ENCODE measurements at places on chromosomes 6 and 20.

DNA sequence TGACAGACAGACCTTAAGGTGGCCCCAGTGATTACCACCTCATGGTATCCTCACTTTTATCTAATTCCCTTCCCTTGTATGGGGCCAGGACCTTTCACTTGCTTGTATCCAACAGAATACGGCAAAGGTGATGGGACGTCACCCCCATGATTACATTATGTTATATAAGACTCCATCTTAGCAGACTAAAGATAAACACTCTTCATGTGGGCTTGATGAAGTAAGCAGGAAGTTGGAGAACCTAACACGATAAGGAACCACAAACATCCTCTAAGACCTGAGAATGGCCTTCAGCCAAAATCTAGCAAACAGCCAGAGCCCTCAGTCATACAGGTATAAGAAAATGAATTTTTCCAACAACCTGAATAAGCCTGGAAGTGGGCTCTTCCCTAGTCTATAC is 8.0 kb downstream of the SLC17A3 start:
- DNase-seq = no peak

GRCh38 chr6:142878407-142878806 is 66.6 kb downstream of the HIVEP2 start:
- DNase-seq = no peak

- no peak for DNase-seq
These were observed 29.2 kb upstream of the NOL4L start for GRCh38 chr20:32614303-32614702.

- peak; percentile 38 for DNase-seq
These were observed 40.6 kb downstream of the SH3BGRL2 start for GRCh38 chr6:79671600-79672266.

- no peak for DNase-seq
These were observed 235.7 kb downstream of the CD83 start for GRCh38 chr6:14353281-14353680.

DNA sequence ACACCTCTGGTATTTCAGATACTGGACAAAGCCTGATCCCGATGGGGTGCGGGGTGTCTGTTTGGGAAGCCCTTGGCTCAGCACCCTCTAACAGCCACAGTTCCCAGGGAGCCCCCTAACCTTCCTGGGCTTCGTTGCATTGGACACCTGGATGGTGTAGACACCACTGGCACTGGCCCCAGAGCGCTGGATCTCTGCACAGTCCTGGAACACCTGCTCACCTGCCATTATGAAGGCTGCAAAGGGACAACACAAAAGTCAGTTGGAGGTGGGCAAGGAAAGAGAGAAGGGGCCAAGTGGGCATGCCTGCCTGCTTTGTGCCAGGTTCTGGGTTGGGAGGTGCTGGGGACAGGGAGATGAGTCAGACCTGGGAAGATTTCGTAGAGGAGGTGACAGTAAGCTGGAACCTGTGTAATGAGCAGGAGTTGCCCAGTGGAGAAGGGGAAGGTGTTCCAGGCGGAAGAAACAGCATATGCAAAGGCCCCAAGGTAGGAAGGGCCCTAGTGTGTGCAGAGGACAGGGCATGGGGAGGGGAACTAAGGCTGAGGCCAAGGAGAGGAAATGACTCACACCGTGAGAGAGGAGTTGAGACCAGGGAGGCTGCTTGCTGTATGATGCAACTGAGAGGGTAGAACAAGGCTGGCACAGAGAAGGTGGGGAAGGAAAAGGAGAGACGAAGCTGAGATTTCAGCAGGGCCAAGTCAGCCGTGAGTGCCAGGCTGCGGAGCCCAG is 34.9 kb downstream of the ANGPT4 start:
- no peak for DNase-seq

- DNase-seq = no peak
These were observed 51.7 kb upstream of the ATXN1 start for GRCh38 chr6:16812993-16813392.

DNA sequence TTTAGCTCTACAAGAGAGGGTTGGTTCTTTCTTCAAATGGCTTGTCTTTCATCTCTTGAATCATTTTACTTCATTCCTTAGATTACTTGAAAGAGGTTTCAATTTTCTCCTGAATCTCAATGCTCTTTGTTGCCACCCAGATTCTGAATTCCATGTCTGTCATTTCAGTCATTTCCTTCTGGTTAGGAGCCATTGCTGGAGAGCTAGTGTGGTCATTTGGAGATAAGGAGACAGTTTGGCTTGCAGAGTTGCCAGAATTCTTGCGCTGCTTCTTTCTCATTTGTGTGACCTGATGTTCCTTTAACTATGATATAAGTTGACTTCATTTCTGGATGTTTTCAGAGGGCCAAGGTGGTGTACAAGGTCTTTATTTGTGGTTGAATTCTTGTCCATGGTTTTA is 157.8 kb downstream of the SLC22A3 start:
- no peak for DNase-seq

DNA sequence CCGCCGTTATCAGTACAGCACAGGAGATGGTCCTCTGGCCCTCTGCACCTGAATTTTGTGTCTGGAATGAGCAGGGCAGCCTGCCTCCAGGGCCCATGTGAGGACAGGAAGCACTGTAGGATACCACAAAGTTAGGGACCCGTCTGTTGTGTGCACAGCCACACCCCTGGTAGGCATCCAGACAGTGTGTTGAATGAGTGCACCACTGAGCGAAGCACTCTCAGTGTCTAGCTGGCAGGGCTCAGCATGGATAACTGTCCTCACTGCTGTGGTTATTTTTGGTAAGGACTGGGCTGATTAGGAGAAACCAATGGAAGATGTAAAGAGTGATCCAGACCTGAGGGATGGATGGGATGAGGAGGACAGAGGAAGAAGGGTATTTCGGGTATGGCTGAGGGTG is 178.7 kb downstream of the CLIC5 start:
- DNase-seq = peak; percentile 2

DNA sequence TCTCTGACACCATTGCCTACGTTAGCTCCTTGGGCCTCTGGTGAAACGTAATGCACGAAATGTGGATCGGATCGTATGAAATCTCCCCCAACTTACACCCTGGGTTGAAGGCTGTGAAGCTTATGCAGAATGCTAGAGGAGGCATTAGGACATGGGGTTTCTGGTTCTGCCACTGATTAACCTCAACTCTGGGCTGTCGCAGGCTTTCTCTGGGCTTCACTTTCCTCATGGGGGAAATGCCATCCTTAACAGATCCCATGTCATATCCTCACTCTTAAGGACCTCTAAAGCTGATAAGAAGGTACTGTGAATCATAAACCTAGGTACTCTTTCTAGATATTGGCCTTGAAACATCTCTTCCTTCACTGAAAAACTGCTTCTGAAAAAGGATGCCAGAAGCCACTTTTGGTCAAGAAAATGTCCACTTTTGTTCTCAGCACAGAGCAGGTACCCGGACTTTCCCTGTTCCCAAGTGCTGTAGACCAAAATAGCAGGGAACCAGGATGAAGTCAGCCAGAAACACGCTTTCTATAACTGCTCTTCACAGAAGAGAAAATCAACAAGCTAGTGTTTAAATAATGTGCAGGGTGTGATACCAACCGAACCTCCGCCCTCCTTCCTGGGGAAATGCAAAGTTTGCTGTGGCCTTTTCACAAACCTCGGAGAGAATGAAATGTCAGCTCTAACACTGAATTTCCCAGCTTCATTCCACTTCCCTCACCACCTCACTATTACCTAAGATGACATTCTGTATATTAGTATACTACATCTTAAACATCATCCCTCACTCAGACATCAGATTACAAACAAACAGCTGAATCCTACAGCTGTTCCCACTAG is 118.9 kb downstream of the BACH2 start:
- no peak for DNase-seq

- no peak for DNase-seq
These were observed 6.0 kb upstream of the ZBTB22 start for GRCh38 chr6:33323623-33323948.

GRCh38 chr20:23679133-23680092 is 9.4 kb downstream of the CST4 start:
- DNase-seq = no peak

All from keratinocyte (primary cell).